GM10248 (cell line): ENCODE measurements at places on chromosomes 1 and 21.

DNA sequence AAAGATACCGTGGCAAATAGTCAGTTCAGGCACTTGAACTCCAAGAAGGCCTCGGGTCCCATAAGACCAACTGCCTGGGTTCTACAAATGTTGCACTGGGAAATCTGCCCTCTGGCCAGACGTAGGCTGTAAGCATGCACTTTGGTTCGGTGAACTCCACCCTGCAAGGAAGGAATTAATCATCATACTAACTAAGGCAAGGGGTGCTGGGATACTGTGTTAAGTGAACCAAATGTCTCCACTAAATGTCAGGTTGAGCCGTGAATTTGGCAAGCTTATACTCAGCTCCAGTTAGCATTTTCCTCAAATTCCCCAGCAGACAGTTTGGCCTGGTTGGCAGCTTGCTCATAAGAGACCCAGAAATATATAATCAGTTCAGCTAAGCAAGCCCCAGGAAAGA, 385.9 kb downstream of the GPATCH2 start:
- no peak for DNase-seq

DNA sequence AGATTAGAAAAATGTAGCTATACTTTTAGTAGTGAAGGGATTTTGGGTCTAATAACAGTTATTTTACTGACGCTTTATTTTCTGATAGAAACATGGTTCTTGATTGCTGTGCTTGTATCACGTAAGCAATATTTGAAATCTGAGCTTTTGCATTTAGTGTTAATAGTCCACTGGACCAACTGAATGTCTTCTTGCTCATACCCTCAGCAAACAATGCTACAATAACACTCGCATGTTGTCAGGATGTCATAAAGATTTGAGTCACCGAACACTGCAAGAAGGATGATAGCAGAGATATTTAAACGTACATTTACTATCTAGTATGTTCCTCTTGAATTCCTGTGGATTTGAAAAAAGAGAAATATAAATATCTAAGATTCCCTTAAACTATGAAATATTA, 7.5 kb downstream of the DYRK1A start:
- DNase-seq, result no peak

DNA sequence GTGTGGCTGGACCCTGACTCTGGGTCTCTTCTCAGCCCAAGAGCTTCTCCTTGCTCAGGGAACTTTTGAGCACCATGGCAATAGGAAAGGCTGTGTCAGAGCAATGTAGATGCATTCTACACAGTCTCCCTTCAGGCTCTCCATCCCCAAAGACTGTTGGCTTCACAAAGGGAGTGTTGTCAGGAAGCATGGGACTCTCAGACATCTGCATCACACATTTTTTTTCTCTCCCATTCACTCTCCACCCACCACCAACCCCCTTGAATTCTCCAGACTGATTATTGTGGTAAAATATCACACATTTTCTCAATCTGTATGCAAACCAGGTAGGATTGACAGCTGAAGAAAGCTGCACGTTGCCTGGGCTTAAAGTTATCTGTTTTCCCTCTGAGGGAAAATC, 105.4 kb upstream of the WARS2 start:
- DNase-seq, result no peak

DNA sequence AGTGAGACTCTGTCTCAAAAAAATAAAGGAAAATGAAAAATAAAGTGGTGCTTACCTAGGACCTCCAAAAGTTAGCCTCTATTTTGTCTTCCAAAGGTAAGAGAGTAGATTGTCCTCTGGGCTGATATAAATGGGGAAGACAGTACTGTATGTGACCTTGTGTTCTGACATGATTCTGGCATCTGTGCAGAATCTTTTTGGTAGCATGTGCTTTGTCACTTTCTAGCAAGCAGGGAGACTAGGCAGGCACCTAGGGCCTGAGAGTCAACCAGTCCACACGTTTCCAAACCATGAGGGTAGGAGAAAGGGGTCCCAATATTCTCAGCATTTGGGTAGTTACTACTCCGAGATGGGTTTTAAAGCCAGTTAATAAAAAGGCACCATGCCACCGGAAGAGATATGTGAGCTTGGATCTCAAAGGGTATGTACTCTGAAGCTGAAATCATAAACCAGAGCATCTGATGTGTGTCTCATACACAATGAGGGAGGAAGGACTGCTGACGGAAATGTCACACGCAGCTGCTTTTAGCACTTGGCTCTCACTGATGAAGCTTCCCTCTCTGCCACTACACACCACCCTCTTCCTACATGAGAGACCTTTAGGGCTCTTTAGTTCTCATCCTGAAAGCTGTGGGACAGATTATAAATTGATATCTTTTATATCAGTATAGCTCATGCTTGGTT, 27.0 kb upstream of the SLC16A1 start:
- no peak for DNase-seq

DNA sequence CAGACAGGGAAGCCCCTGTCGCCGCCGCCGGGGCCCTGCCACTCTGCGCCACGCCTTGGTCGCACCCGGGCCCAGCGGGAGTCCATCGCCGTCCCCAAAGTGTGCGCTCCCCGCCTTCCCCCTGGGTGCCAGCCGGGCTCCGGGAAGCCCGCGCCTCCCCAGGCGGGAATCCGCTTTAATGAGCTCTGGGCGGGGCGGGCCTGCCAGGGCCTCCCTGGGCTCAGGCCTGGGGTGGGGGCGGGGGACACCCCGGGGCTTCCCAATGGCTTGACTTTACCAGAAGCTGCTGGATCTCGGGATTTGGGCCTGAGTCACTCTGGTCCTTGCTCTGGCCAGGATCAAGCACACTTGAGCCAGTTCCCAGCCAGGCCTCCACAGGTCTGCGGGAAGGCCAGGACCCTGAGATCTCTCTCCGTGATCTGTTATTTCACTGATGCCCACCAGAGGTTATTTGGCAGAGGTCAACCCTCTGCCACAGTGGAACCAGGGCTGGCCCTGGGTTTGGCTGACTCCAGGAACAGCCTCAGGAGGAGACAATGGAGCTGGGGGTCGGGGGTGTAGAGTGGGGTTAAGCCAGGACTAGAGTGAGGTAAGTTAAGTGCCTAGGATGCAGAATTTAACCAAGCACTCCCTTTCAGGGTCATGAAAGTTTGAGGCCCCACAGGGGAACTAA, 178.4 kb upstream of the EDN2 start:
- no peak for DNase-seq

DNA sequence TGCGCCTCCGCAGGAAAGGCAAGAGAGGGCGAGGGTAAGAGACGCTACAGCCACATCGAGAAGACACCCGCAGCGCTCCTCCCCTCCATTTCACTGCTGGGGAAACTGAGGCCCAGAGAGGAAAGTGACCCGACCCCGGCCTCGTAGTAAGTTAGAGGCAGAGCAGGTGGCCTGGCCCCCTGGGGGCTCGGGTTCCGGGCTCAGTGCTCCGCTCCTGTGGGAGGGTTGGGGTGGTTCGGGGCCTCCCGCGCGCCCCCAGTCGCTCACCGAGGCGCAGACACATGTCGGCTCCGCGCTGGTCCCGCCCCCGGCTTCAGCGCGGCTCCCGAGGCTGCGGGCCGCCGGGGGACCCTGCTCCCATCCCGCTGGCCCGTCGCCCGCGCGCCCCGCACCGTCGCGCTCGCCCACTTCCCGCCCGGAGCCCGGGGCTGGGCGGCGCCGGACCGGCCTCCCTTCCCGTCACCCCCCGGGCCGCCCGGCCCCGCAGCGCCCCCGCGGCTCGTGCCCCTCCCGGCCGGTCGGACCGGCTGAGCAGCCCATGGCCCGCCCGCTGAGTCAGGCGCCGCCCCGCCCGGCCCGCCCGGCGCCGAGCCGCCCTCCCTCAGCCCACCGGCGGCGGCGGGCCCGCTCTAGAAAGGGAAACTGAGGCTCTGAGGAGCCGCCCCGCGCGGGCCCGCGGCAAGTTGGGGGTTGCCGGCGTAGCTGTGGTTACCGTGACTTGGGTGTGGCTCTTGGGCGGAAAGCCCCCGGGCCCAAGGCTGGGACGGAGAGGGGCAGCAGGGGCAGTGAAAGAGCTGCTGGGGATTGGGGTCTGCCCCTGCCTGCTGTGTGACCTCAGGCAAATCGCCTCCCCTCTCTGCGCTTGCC, at the start of gene TMEM54:
TMEM54 (minus strand) TSS at position 434 of the 867 bp plus-strand sequence; CDS start at position 283, 151 bp downstream.
- DNase-seq, result peak; percentile 62

DNA sequence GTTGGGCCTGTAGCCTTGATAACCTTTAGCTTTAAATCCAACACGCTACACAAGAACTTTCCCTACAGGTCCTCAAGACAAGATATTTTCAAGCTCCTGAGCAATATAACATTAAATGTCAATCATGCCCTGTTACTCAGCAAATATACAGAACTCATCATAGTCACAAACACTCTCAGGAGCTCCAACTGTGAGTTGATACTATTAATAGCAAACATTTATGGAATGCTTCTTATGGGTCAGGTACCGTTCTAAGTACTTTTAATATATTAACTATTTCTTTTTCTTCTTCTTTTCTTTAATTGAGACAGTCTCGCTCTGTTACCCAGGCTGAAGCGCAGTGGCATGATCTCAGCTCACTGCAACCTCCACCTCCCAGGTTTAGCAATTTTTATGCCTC, 10.1 kb downstream of the EYA3 start:
- no peak for DNase-seq

DNA sequence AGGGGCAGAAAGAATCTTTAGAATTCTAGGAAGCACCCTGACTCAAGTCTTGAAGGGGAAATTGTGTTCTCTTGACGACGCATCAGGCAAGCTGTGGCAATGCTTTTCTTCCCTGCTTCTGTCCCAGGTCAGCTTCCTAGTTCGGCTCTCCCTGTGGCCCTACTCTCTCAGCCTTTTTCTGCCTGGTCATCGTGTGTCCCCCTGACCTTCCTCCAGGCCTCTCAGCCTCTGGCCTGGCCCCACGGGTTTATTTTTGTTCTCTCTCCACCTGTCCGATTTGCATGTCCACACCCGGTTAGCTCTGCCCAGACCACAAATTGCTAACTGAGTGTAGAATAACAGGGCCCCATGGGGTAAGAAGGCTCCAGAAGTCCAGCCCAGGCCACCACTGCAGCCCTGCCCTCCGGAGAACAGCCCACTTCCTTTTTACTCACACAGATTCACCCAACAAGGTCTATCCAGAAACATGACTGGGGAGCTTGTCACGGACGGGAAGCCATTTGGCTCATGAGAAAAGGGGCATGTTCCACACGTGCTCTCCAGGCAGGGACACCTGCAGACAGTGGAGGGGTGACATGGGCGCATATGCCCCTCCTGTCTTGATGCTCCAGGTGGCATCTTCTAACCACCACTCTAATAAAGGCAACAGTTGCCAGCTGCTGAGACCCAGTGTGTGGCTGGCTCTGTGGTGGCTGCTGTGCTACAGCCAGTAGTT, 9.8 kb downstream of the KCNN3 start:
- peak; percentile 81 for DNase-seq

- DNase-seq, result no peak
Observed at GRCh38 chr1:63042278-63042677, 258.3 kb downstream of the ATG4C start.

DNA sequence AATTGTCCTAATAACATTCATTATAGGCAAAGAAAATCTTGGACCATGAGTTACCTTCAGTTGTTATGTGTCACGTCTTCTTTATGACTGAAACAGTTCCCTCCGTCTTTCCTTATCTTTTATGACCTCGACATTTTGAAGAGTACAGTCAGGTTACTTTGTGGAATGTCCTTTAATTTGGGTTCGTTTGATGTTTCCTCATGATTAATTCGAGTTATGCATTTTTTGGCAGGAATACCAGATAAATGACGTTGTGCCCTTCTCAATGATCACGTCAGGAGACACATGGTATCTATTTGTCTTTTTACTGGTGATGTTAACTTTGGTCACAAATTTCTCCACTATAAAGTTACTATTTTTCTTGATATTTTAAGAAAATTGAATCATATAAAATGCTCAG, 17.3 kb upstream of the KLF17 start:
- DNase-seq, result no peak

DNA sequence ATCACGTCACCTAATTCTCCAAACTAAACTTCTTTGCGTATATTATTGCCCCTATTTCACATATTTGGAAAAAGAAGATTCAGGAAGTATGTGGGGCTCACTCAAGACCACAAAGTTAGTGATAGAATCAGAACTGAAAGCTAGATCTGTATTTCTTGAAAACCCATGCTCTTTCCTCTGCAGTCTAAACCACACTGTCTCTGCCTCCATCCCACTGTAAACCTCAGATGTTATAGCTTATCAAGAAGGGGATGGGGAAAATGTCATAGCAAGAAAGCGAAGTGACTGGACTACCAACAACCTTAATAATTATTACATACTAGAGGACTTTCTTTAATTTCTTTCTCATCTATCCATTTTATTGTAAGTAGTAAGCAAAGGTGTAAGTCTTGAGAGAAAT, 257.7 kb upstream of the SGIP1 start:
- peak; percentile 44 for DNase-seq

DNA sequence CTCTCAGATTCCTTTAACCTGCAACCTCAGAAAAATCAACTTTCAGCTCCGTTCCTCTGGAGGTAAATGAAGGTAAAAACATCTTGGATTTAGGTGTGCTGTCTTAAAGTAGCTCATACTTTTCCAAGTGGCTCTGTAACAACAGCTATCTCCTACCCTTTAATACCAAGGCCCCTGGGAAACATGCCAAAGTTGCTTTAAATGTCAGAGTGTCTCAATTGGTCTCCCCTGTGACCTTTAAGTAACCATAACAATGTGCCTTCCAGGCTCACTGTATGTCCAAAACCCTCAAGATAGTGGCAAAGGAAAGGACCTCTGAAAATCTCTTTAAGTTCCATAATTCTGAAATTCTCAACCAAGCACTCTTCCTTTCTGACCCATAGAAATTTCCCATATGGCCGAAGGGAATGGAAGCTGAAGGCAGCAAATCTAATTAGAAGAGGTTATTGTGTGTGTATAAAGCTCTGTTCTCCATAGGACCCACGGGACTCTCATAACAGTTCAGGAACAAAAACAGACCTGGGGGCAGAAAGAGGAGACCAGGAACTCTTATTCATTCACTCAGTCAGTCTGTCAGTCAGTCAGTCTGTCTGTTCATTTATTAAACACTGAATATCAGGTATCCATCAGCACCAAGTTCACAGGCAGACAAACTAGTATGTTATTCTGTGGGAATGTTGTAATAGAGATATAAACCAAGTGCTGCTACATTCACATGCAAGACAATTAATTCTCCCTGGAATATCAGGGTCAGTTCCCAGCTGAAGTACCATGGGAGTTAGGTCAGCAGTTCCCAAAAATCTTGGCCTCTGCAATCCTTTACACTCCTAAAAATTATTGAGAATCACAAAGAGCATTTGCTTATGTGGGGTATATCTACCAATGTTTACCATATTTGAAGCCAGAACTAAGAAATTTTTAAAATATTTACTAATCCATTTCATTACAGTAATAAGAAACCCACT, 19.1 kb downstream of the ASTN1 start:
- no peak for DNase-seq

DNA sequence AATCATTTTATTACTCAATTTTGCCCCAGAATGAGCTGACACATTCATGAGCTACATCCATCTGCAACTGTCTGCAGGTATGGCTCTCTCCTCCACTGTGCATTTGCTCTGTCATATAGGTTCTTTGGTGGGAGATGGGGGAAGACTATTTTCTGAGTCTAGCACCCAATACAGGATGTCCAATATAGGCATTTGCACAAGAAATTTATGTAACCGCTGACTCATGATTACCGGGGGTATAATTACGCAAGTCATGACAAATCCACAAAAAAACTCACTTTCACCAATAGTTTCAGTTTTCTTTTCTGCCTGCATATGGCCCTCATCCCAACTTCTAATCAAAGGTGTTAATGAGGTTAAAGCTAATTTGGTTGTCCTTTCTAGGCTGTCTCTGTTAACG, 17.5 kb upstream of the VSIG8 start:
- DNase-seq, result no peak
